ENCODE measurements at places on chromosomes 1 and 21.

- DNase-seq: no peak
These were observed 11.9 kb downstream of the WASF2 start for GRCh38 chr1:27478098-27478497.

DNA sequence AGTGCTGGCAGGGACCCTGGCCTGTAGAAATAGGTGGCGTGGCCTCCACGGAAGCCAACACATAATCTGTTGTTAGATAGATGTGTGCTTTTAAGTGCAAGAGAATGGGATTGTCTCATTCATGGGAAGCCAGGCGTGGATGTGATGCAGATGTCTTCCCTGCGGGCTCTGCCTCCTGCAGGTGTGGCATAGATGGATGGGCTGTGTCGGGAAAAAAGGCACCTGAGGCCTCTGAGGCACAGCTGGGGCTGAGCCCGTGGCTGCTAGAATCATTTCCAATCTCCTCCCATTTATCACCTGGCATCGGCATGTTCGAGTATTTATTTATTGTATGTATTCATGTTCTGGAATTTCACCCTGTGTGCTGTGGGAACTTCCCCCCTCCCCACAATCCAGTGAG, 353.4 kb upstream of the AJAP1 start:
- DNase-seq: no peak

- DNase-seq: no peak
These were observed 88.0 kb upstream of the ZNF648 start for GRCh38 chr1:182149411-182149965.

DNA sequence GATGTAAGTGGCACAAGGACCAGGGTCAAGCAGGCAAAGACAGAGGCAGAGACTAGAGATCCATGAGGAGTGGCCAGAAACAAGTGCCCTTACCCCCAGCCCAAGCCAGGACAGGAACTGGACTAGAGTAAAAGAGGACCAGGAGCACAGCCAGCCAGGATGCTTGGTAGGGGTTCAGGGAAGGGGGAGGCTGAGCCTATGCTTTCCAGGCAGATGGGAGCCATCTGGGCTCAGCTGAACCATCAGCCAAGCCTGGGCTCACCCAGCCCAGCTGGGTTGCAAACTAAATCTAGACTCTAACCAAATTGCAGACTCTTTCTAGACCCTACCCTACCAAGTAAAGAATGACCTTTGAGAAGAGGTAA, 15.2 kb downstream of the PDZK1IP1 start:
- DNase-seq: no peak

Measured in stimulated activated CD8-positive, alpha-beta memory T cell treated with anti-CD3 and anti-CD28 coated beads, Interleukin-15, amount 100 ng/mL, for 1 hour (primary cell).